ENCODE measurements at places on chromosomes 4 and X.

DNA sequence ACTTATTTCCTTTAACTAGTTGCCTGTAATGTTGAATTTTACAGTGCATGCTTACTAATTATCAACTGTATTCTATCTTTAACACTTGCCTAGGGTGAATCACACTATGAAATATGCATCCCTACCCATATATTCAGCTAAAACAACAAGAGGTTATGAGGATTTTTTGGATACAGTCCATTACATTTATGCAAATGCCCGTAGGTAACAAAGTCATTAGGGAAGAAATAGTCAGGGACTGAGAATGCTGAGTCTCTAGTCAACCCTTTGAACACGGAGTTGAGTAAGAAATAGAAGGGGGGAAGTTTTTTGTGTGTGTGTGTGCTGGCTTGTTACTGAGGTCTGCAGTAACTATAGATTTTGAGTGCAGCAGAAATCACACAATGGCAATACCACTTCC is 26.1 kb upstream of the CBLL2 start:
- no peak for DNase-seq

- DNase-seq = no peak
These were observed 314.1 kb downstream of the PPP1R2C start for GRCh38 chrX:42463706-42464490.

DNA sequence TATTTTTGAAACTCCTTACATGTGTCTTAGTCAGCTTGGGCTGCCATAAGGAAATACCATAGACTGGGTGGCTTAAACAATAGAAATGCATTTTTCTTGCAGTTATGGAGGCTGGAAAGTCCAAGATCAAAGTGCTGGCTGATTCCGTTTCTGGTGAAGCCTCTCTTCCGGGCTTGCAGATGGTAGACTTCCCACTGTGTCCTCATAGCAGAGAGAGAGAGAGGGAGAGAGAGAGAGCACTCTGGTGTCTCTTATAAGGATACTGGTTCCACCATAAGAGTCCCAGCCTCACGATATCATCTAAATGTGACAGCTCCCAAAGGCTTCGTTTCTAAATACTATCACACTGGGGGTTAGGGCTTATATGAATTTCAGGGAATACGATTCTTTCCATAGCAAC is 39.7 kb downstream of the ENPEP start:
- DNase-seq = no peak

- DNase-seq = no peak
These were observed 46.9 kb upstream of the STIM2 start for GRCh38 chr4:26813698-26814097.

GRCh38 chrX:137418086-137418485 is 147.8 kb upstream of the ZIC3 start:
- DNase-seq = no peak
